ENCODE measurements at places on chromosomes 11 and 22.
A peak's percentile ranks its signal among the peaks of the same experiment; 100 is the strongest.

DNA sequence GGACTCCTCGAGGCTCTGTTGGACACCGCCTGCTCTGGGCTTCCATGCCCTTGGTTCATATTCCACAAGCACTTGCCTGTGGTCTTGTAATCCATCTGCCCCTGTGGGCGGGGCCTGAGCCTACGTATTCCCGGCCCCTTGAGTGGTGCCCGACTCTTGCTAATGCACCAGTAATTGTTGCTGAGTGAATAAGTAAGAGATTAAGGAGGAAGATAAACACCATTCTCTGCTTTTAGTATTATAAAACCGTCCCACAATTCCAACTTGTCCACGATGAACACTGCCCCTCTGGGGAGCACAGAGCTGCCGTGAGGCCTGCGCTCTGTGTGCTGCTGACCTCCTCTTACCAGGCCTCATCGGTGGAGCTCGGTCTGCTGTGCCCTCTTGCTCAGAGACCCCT, 50.3 kb downstream of the MICAL2 start:
- DNase-seq = no peak

GRCh38 chr11:120688163-120688562, 176.6 kb downstream of the GRIK4 start:
- DNase-seq = no peak

DNA sequence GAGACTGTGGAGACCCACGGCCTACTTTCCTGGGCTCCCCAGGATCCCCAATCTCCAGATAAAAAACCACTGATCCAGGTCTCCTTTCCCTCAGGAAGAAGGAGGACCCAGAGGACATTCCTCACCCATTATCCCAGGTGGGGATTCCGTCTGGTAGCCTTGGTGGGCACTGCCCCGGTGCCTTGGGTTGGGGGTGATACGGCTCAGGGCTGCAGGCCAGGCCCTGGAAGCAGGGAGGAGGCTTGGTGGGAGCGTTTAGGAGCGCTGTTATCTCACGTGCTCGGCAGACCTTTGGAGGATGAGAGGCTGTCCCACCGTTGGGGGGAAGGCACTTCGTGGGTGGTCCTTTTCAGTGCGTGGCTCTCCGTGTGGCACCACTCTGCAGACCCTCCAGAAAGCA, 926.3 kb downstream of the BRD1 start:
- no peak for DNase-seq

DNA sequence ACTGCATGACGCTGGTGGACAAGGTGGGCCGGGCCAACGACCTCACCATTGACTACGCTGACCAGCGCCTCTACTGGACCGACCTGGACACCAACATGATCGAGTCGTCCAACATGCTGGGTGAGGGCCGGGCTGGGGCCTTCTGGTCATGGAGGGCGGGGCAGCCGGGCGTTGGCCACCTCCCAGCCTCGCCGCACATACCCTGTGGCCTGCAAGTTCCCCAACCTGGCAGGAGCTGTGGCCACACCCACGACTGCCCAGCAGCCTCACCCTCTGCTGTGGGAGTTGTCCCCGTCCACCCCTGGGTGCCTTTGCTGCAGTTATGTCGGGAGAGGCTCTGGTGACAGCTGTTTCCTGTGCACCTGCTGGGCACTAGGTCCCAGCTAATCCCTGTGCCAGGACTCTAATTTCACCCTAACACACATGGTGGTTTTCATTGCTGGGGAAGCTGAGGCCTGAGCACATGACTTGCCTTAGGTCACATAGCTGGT, 49.0 kb upstream of the PPP6R3 start:
- no peak for DNase-seq

DNA sequence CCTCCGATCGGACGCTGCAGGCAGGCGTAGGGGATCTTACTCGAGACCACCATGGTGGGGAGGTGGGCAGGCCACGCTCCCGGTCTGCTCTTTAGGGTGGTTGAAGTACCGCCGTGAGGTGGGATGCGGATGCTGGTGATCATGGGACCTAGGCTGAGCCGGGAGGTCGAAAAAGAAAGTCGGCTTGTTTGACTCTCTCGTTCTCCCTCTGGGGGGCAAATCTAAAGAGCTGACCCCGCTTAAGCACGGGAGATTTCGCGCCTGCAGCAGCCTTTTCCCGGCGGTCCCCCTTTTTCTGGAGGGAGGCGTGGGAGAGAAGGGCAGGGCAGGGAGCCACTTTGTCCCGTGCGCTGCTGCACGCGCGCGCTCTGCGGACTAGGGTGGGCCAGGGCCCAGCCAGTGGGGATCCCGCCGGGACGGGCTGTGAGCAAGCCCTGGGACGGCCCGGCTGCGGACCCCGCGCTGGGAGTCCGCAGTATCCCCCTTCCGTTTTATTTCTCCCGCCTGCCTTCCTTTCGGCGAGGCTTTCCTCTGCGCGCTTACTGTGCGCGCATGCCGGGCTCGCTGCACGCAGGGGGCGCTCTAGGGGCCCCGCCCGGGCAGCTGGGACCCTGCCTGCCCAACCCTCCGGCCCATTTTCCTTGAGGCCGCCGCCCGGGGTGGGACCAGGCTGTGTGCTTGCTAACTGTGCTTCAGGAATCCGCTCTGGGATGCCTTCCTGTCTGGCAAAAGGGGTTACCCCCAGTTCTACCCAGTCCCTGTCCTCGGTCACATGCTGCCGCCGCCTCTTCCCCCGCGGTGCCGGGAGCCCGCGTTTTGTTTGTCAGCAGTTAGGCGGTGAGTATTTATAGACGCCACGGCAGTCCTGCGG, 81.0 kb downstream of the PRR5L start:
- DNase-seq = peak; percentile 58

All from midbrain (tissue), 1 donor.